ENCODE measurements at places on chromosomes 12 and 14.

GRCh38 chr14:76810953-76811400 lies 1.7 kb downstream of the ANGEL1 start:
- DNase-seq = peak; percentile 34

- no peak for DNase-seq
Observed at GRCh38 chr12:132686825-132687210, 324 bp downstream of the POLE start.

GRCh38 chr12:126385785-126386184 lies 1320.5 kb downstream of the AACS start:
- no peak for DNase-seq

DNA sequence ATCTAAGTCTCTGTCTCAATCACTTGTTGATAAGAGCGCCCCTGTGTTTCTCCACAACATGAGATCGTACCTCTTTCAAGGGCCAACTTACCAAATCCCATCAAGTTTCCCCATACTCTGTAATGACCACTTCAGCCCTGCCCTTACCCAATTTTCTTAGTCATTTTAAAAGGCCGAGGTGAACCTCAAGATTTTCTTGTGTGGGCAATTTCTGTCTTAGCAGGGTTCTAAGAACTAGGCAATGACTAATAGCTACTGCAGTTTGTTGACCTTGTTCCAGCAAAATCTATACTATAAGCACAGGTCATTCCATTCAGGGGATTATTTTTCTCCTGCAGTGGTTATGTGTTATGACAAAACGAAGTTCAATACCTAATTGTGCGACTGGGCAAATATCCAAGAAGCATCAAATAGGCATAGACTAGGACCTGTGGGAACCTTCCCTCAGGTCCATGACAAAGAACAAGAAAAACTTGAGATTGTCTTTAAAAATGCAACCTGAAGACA lies 359.8 kb downstream of the PCNX1 start:
- peak; percentile 67 for DNase-seq

DNA sequence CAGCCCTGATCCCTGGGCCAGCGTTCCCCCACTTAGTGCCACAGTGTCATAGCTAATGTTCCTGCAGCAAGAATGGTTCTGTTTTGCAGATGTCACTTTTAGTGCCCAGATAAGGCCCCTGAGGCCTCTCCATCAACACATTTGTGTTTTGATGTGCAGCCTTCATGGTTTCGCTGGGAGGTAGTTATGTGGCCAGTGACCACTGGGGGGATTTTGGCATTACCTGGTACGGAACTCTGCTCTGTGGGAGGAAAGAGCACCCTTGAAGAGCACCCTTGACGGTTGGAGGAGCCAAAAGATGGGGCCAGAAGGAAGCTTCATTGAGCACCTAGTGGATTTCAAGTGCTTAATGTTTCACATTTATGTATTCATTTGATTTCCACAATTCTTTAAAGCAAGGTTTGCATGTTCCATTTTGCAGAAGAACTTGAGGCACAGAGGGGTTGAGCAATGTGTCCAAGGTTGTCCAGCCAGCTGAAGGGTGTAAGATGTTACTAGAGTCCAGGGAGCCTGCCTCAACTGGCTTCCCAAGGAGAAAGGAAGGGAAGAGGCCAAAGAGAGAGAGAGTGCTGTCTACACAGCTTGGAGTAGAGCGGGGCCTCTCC lies 13.0 kb downstream of the SERPINA11 start:
- no peak for DNase-seq

DNA sequence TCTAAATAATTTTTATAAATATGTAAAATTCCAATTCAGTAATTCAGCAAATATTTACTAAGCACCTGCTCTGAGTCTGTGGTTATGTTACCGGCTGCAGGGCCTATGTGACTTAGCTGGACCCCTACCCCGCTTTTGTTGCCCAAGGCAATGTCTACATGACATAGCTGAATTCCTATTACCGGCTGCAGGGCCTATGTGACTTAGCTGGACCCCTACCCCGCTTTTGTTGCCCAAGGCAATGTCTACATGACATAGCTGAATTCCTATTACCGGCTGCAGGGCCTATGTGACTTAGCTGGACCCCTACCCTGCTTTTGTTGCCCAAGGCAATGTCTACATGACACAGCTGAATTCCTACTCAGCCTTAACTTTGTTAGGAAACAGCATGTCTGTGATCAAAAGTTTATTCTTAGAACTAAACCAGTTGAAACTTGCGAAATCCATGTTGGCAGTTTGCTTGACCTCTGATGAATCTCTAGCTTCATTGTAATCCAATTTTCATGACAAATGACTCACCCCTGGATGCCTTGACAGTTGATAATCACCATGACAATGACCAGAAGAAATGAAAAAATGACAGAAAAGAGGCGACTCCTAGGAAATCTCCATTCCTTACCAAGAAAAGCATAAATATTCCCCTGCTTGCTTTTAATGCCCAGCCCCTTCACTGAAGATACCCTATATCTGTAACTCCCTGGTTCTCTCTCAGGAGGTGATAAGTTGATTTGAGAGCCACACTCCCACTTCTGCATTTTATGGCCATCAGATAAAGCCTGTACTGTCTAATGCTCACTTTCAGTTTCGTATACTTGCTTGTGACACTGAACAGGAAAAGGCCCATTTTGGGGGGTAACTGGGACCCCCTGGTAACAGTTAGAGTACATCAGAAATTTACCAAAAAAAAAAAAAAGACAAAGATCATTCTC lies 148.4 kb upstream of the SYT10 start:
- DNase-seq = peak; percentile 73

- DNase-seq = no peak
Observed at GRCh38 chr14:87017335-87017734, 975.6 kb downstream of the GALC start.

GRCh38 chr12:106522708-106523107 lies 60.1 kb upstream of the RFX4 start:
- DNase-seq = no peak

- DNase-seq = no peak
Observed at GRCh38 chr14:77872152-77872551, 72.2 kb downstream of the ADCK1 start.

DNA sequence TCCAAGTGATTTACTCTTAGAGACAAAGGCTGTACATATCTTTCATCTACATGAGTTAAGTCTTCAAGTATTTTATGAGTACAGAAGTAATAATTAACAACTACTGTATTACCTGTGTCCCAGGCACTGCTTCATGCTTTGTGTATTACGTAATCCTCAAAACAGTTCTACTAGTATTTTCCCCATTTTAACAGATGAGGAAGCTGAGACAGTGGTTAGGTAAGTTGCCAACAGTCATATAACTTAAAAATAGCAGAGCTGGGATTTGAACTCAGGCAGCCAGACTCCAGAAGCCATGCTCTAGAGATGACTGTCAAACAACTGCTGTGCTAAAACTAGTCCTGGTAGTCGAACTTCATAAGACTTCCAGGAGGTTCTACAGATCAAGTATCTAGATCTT lies 10.7 kb downstream of the TRMT5 start:
- no peak for DNase-seq

DNA sequence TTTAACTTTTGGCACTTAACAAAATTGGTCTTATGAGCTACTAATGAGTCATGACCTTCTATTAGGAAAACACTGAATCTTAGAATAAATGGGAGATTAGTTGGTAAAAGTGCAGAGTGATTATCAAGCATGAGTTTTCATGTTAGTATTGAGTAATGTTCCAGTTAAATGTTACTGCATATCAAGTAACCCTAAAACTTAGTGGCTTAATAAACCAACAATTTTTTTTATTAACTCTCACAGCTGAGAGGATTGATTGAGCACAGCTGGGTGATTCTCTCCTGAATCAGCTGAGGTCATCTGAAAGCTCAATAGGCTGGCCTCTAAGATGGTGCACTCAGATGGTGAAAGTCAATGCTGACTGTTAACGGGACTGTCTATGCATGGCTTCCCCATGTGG lies 248.6 kb downstream of the BCL11B start:
- DNase-seq = no peak

GRCh38 chr12:132926415-132926833 lies 29.7 kb downstream of the ZNF605 start:
- DNase-seq = no peak

DNA sequence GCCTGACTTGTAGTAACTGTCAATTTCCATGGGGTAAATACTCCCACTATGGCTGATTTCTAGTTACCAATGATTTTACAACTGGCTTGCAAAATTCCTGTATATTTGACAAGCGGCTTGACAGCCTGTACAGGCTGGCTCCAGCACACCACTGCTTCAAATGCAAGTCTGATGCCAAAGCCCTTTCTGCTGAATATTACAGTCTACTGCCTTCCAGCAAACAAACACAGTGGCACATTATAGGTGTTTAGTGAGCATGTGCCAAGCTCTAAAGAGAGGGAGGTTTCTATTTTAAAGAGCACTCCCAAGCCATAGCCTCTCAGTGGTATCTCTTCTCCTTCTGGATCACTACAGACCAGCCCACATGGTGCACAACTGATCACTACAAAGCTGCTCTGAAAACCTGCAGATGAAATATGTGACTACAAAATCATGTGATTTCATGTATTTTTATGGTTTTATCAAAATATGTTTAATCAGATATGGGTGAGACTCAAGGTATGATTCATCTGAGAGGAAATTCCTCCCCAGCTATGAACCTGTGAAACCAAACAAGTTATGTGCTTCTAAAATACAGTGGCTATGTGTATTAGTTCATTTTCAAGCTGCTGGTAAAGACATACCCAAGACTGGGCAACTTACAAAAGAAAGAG lies 101.5 kb downstream of the RPAP3 start:
- DNase-seq = peak; percentile 35

DNA sequence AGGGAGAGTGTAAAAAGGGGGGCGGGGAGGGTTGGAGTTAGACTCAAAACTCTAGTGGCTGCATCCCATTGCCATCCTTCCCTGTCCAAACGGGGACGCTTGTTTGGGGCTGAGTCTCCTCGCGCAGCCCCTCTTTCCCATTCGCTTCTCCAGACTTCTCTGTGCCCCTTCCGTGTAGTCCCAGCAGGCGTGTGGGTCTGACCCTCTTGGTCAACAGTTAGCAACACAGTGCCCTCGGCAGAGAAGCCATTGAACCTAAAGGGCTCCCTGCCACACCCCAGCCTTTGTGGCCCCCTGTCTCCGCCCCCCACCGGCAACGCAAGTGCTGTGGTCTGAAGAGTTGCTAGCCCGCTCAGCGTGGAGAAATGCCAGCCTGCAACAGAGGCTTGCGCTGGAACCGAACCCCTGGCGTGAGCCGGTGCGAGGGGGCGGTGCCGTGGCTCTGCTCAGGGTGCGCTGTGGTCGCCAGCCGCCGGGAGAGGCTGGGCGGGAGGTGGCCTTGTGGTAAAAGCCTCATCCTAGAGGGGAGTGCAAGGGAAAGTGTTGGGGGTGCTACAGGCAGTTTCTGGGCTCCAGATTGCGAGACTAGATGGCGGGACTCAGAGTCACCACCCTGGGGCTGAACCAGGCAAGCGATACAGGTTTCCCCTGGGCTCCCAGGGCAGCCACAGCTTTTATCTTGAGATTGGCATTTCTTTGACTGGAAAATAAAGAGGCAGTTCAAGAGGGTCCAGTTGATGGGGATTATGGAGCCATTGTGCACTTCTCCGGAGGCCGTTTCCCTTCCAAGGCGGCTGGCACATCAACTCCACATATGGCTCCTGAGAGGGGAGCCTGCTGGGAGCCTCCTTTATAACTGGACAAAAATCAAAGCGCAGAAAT lies 2.1 kb downstream of the PLXNC1 start:
- DNase-seq = no peak

- peak; percentile 73 for DNase-seq
Observed at GRCh38 chr12:19895246-19896020, 456.1 kb downstream of the AEBP2 start.

- DNase-seq = peak; percentile 49
Observed at GRCh38 chr14:58100735-58101368, 51.2 kb downstream of the ARMH4 start.

- DNase-seq = peak; percentile 95
Observed at GRCh38 chr12:105522166-105522825, 191.8 kb downstream of the C12orf75 start.

DNA sequence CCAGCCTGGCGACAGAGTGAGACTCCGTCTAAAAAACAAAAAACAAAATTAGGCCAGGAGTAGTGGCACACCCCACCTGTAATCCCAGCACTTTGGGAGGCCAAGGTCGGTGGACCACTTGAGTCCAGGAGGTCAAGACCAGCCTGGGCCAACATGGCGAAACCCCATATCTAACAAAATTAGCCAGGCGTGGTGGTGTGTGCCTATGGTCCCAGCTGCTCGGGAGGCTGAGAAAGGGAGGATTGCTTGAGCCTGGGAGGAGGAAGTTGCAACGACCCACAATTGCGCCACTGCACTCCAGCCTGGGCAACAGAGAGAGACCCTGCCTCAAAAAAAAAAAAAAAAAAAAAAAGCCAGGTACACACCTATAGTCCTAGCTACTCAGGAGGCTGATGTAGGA lies 37.0 kb downstream of the KDM2B start:
- DNase-seq = no peak

- no peak for DNase-seq
Observed at GRCh38 chr12:46526233-46526632, 153.7 kb upstream of the SLC38A2 start.

- DNase-seq = no peak
Observed at GRCh38 chr12:40635141-40635731, 57.0 kb upstream of the CNTN1 start.

DNA sequence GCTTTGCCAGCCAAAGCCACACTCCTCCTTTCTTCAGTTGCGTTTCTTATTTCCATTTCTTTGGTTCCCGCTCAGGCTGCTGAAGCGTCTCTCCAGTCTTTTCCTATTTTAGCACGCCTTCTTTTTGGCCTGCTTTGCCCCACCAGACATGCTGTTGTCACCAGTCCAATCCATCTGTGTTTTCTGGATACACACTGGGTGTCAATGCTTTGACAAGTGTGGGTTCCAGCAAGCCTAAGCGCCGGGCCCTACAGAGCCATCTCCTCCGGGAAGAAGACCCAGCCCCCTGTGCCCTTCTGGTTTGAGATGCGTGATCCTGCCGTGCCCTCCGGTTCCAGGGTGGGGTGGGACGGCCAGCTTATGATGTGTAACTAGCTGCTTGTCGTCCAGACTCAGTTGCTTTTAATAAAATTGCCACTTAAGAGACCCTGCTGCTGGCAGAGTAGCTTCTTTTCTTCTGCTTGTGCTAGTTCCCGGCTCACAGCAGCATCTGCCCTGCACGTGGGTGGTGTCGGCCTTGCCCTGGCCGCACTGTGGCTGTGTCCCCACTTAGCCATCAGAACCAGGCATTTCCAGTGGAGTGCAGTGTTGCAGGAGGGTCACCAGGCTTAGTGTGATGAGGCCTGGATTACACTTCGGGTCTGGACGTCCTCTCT lies 29.7 kb downstream of the EML1 start:
- no peak for DNase-seq

All from fibroblast of skin of right biceps (primary cell).